ENCODE measurements at places on chromosomes 4 and X.

- DNase-seq: no peak
These were observed 28.1 kb downstream of the SMIM43 start for GRCh38 chr4:121736735-121737351.

DNA sequence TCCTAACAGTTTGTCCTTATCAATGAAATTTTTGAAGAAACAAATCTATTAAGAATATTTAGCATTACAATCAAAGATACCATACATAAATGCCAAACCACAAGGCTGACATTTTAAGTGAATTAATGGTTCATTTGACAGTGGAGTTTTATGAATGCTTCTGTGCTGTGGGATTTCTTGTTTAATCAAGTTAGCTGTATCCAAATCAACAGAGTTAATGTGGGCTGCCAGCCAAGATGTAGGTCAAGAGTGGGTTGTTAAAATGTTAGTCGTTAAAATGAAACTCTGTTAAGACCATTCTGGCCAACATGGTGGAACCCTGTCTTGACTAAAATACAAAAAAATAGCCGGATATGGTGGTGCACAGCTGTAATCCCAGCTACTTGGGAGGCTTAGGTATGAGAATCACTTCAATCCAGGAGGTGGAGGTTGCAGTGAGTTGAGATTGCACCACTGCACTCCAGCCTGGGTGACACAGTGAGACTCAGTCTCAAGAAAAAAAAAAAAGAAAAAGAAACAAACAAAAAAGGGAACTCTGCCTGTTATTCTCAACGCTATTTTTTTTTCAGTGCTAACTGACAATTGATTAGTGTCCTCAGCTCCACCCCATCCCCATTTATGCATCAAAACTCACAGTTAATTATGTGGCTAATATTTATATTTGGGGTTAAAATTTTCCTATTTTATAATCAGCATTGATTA is 20.2 kb downstream of the GPAT3 start:
- no peak for DNase-seq

- DNase-seq: no peak
These were observed 165.3 kb upstream of the FTHL17 start for GRCh38 chrX:31237189-31237588.

GRCh38 chr4:45778514-45778913 is 345.3 kb downstream of the GABRG1 start:
- no peak for DNase-seq

DNA sequence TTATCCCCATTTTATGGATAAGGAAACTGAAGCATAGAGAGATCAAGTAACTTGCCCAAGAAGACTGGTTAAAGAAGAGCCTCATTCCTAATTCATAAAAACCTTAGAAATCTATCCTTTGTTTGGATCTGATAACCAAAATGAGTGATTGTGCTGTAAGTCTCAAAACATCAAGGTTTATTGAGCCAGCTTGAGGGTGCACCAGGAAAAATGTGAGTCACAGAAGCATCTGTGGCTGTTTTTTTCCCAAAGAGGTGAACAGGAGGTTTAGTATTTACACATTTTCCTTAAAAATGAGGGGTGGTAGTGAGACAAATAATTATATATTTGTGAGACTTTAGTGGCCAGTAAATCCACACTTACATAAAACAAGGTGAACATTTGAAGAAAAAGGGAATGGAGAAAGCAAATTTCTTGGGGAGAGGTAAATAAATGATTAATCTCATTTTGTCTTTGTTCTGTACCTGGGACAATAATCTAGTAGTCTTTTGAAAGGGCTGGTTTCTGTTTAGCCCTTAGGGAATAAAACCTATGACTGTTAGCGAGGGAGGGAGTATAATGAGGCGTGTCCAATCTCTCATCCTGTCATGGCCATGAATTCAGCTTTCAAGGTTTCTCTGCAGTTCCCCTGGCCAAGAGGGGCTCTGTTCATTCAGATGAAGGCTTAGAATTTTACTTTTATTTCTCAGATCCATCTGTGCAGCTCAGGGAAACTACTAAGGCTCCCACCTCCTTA is 12.2 kb upstream of the FMR1 start:
- DNase-seq: no peak

GRCh38 chr4:132479543-132479942 is 669.6 kb upstream of the PCDH10 start:
- no peak for DNase-seq

DNA sequence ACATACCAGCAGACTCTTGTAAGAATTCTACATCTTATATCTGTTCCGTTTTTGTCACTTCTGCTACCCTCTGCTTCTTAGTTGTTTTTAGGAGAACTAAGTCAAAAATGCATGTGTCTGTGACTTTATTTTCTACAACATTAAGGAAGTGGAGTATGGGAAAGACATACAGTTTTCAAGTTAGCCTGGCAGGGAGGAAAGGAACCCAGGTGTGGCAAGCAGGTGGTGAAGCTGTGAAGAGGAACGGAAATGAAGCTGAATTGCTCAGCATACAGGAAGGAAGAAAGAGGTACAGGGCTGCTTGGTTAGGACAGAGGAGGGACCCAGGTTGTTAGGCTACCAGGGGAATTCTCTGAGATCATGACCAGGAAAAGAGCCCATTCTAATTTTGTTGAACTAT is 9.4 kb downstream of the GPRIN3 start:
- DNase-seq: no peak

DNA sequence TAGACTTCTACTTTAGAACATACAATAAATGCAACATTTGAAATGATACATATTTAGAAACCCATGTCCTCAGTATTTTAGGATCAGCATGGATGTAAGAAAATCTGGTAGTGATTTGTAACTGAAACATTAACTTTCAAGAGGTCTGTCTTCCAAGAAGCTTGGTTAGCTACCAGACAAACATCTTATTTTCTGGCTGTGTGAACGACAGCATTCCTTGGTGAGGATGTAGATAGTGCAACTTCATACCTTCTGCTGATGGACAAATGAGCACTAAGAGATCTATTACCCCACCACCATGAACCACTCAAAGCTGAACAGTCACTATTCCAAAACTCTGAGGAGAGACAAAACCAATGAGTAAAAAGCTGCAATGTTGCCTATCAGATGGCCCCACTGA is 212.7 kb downstream of the FBXW7 start:
- DNase-seq: no peak

Data from D721Med (cell line).